ENCODE measurements at places on chromosomes 2 and 18. TPM values are rescaled to one million over a fixed set of nuclear protein-coding genes. Genes with fewer than 3 reads are reported as not detected.

DNA sequence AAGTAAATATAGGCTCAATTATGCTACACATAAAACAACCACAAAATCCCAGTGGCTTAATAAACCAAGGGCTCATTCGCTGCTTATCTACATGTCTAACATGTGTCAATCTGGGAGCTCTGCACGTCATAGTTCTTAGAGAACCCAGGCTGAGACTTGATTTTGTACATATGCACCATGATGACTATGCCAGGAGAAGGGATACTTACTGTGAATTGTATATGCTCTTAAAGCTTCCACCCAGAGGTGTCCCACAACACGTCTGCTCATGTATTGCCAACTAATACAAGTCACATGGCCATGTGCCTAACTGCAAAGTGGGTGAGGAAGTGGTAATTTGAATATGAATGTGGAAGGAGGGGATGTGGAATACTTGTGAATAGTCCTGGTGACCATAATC, 262.1 kb downstream of the CPS1 start:
- H3K27me3 ChIP-seq = no peaks in the 10 kb centered on the region
- no peaks in the 10 kb centered on the region for H3K4me1 ChIP-seq
- no peaks in the 10 kb centered on the region for H3K36me3 ChIP-seq

DNA sequence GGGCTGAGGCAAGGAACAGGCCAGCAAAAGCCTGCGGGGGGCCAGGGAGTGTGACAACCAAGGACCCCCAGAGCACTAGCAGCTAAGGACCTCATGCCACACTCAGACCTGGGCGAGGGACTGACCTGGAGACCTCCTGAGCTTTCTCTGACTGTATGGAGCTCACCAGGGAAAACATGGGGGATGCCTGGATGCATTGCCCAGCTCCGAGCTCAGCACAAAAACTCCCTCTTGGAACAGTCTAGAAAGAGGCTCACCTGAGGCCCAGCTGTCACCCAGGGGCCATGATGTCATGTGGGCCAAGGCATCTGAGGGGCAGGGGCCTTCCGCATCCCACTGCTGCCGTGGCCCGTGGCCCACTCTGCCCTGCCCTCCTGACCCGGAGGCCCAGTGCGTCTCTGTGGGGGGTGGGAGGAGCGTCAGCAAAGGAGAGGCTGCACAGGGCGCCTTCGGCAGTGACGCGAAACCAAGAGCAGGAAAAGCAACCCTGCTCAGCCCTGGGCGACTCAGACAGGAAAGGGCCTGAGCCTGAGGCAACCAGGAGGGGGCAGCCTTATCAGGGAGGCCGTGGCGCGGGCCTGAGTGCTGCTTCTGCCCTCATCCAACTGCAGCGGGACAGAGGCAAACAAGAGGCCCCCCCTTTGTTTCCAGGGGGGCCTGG, 57.3 kb upstream of the ALPP start:
- H3K36me3 ChIP-seq = peaks cover 3% of the 10 kb centered on the region
- H3K4me1 ChIP-seq = peaks cover 2% of the 10 kb centered on the region
- H3K4me3 ChIP-seq = no peak overlapping the region
- DNase-seq = no peak

The ASXL3 gene
- total RNA-seq = not detected

- peaks cover 11% of the 10 kb centered on the region for H3K4me1 ChIP-seq
- H3K27ac ChIP-seq = no peak overlapping the region
- DNase-seq = no peak
- H3K4me3 ChIP-seq = no peak overlapping the region
- H3K27me3 ChIP-seq = no peaks in the 10 kb centered on the region
These were observed 865.1 kb upstream of the ACVR2A start for GRCh38 chr2:146979746-146980145.
